ENCODE measurements at places on chromosomes 5 and 9. TPM values are rescaled to one million over a fixed set of nuclear protein-coding genes. Genes with fewer than 3 reads are reported as not detected.

SLC34A3 gene
- not detected for total RNA-seq

GABRB2 gene
- total RNA-seq = not detected

RMRP gene
- 22,749 TPM for total RNA-seq

ZBTB43 gene
- total RNA-seq = 10.7 TPM

ALDH7A1 gene
- 37.1 TPM for total RNA-seq

All from smooth muscle cell of the pulmonary artery (primary cell).